ENCODE measurements at places on chromosomes 2 and 18.

DNA sequence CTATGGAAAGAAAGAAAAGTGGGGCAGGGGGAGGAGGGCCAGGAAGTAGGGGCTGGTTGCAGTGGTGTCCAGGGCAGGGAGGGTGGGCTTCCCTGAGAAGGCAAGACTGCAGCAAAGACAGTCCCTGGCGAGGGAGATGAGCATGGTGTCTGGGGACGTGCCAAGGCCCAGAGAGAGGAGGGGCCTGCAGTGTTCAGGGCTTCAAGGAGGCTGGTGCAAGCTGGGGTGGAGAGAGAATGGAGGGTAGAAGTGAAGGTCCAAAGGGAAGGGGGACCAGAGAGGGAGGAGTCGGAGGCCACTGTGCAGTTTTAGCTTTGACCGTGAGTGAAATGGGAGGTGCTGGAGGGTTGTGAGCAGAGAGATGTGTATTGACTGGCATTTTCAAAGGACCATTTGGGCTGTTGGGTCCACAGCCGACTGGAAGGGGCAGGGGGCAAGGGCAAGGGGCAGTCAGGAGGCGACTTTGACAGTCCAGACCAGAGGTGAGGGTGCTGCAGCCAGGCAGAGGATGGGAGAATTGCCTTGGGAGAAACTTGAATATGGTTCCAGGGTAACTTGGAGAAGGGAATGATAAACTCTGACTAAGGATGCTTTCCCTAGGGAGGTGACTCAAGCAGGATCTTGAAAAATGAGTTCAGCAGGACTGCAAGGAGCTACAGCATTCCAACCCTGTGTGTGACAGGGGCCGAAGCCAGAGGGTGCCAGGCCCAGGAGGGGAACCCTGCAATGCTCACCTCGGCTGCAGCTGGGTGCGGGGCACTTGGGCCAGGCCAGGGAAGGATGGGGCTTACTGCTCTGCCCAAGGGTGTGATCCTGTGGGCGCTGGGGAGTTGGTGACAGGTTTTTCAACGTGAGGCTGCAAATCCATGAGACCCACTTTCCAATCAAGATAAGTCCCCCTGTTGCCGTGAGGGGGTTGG lies 177.1 kb upstream of the HAAO start:
- DNase-seq: no peak

- peak; percentile 82 for DNase-seq
Observed at GRCh38 chr2:20676353-20677215, 9.6 kb downstream of the GDF7 start.

DNA sequence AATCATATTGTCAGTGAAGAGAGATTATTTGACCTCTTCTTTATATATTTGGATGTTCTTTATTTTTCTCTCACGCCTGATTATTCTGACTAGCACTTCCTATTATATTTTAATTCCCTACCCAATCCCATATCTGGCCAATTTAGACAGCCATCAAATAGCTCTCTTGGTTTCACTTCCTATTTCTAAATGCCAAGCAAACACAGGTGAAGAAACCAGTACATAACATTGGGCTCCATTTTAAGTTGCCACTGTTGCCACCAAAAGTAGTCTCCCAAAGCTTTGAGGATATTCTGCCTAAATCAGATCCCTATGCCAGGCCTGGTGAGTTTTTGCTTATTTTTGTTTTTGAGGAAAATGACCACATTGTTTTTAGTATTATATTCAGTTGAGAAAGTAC lies 547.0 kb downstream of the MBD2 start:
- DNase-seq: no peak

GRCh38 chr2:15666861-15667808 lies 75.5 kb downstream of the DDX1 start:
- DNase-seq: no peak

DNA sequence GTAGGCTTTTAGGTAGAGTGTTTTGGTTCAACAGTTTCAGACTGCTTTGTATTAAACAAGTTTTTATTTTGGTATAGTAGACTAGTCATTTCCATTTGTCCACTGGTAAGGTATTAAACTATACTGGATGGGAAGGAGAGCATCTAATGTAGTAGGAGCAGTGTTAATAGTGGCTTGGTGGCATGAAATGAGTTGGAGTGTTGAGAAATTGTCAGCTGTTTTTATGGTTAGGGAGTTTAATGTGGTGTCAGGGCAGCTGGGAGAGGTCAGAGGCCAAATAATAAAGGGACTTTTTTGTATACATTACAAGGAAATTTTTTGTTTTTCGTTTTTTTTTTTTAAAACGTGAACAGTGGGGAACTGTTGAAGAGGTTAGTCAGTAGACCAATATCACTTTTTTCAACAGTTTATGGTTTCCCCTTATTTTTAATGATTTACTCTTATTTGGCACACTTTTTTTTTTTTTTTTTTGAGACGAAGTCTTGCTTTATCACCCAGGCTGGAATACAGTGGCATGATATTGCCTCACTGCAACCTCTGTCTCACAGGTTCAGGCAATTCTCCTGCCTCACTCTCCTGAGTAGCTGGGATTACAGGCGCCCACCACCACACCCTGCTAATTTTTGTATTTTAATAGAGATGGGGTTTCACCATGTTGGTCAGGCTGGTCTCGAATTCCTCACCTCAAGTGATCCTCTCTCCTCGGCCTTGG lies 21.2 kb downstream of the ACTR3 start:
- DNase-seq: no peak

DNA sequence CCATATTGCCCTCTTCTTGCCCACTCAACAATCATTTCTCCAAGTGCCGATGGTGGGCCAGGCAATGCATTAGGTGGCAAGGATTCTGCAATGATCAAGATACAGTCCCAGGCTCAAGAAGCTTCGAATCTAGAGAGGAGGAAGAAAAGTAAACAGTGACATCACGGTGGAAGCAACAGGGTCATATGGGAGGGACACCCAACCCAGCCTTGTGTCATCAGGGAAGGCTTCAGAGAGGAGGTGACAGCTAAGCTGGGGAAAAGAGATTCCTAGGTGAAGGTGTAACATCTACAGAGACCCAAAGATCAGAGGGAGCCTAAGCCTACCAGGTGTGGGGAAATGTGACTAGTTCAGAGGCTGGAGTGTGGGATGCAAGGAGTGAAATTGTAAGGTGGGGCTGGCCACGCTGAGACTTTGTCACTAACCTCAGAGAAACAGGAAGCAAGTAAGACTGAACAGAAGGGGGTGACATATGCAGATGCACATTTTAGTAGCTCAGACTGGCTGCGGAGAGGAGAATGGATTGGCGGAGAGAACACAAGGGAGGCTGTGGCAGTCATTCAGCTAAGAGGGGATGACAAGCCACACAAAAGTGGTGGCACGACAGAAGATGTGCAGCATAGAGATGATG lies 104.9 kb downstream of the ANKRD44 start:
- peak; percentile 72 for DNase-seq

GRCh38 chr18:36012891-36013290 lies 40.4 kb downstream of the RMP24 start:
- no peak for DNase-seq

GRCh38 chr2:176098366-176099158 lies 1.0 kb upstream of the HOXD12 start:
- DNase-seq: no peak

GRCh38 chr2:75788902-75789301 lies 78.2 kb upstream of the GCFC2 start:
- DNase-seq: no peak

DNA sequence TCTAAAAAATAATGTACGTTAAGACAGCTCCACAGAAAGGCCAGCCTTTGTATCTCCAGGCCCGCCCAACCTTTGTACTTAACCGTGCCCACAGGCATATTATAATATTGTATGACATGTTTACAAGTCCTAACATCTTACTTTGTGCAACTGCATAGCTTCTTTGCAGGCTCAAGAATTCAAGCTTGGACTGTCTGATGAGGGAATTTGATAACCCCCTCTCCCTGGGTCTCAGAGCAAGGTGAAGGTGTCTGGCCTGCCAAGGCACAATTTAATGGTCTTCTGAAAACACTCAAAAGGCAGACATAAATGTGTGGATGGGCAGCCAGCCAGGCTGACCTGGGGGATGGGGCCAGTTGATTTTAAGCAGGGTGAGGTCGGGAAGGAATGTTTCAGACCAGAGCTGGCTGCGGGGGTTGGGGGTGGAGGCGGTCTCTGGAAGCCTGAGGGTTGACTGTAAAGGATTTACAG lies 732.7 kb upstream of the FANCL start:
- DNase-seq: no peak

DNA sequence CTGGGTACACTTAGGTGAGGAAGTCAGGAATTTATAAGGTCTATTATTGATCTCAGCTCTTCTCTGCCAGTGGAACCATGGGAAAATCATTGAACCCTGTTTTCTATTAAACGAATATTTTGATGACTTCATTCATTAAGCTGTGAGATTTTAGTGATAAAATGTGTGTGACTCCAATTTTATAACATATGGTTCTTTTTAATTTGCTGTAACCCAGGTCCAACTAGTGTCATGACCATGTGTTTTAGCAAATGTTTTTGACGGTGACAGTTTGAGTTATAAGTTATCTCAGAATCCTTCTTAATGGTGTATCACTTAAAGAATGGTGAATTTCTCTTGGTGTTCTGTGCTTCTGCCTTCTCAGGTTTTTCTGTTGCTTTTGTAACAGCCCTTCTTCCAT lies 213.1 kb downstream of the MCFD2 start:
- no peak for DNase-seq

DNA sequence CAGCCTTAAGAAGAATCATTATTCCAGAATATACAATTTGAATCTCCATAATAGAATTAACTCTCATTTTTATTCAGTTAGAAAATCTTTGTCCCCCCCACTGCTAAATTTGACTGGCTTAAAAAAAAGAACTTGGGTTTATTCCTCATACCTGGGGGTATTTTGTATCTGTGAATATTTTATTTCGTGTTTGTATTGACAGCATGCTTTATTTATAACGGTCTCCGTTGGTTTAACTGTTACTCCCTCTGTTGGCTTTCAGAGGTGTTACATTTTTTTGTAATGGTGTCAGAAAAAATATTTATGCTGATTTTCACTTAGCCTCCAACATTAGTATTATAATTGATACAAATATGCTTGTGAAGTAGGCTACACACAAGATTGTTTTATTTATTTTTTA lies 109.1 kb downstream of the HAUS1 start:
- peak; percentile 4 for DNase-seq

DNA sequence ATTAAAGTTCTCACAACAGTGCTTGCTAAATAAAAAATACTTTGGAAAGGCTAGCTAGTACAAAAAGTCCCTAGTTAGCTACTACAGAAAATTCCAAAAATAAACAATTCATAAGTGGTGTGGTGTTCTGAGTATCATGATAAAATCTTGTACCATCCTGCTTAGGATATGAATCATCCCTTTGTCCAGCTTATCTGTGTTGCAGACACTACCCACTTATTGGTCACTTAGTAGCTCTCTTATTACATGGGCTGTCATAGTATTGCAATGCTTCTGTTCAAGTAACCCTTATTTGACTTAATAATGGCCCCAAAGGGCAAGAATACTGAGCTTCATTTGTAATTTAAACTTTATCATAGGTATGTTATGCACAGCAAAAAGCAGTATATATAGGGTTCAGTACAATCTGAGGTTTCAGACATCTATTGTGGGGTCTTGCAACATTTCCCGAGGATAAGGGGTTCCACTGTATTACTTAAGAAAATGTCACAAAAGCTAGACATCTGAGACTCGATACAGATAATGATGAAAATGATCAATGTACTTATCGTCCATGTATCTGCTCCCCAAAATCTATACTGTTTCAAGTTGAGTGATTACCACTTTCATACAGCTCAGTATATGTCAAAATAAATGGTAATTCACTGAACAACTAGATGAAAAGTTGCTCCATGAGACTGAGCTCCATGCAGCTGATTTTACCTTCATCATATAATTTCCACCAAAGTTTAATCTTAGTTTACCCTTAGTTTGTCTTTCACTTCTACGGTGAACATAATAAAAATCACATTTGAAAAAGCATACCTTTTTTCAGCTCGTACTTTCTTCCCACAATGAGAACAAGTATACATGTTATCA lies 93.8 kb downstream of the C2orf74 start:
- no peak for DNase-seq

GRCh38 chr18:77056344-77057005 lies 76.1 kb downstream of the MBP start:
- no peak for DNase-seq

DNA sequence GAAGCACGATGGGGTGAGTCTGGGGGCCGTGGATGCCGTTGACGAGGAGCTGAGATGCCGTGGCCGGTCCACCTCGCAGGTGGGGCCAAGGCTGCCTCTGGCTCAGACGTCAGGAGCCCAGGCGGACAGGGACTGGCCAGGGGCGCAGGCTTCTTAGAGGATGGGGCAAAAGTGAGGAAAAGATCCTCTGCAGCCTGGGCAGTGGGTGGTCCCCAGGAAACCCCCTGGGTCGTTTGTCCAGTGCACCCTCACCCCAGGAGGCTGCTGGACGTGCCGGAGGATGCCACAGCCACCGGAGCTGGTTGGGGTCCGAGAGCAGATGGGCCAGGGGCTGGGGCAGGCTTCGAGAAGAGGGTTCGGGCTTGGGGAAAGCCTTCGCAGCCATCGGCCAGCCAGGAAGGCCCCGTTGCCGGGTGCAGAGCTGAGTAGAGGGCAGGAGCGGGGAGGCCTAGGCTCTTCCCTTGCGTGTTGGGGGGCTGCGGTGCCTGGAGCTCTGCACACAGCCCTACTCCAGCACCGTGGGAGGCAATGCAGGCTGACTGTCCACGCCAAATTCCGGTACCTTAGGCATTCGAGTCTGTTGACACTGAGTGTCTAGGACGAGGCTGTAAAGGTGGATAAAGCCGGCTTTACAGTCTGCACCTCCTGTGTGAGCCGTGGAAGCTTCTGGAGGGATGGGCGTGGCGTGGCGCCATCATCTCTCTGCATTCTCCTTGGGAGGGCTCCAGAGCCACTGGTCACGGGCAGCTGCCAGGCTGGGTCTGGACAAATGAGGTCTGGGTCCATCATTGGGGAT lies 18.8 kb downstream of the GPC1 start:
- no peak for DNase-seq

- peak; percentile 51 for DNase-seq
Observed at GRCh38 chr2:238513346-238513745, 86.6 kb downstream of the ASB1 start.

GRCh38 chr2:58221909-58222308 lies 19.2 kb downstream of the FANCL start:
- no peak for DNase-seq

- DNase-seq: peak; percentile 1
Observed at GRCh38 chr2:239150125-239151011, 250.5 kb downstream of the HDAC4 start.
